ENCODE measurements at places on chromosomes 1 and 21.

- DNase-seq: no peak
Measured at GRCh38 chr1:202081992-202082391, 40.7 kb upstream of the GPR37L1 start.

GRCh38 chr1:4755864-4756504 is 101.6 kb downstream of the AJAP1 start:
- no peak for DNase-seq

DNA sequence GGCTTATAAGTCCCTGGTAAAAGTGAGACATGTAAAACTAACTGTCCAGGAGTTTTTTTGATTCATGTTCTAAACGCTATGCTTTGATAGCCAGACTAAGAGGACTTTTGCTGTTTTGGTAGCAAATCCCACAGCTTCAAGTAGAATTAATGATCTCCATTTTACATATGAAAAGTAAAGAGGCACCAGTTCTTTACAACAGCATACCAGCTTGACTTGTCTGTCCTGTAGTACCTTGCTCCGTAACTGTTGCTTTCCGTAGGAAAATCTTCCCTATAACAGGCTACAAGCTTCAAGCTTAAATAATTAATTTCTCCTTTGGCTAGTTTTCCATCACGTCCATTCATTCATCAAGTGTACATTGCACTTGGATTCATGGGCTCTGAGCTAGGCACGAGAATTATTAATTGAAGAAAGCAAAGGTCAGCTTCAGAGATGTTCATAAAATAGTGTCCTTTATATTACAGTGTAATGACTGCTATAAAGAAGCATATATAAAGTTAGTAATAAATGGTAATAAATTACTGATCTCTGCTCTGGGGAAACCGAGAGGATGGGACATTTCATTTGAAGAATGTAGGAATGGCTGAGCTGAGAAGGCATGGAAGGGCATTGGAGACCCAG is 29.2 kb downstream of the B3GALT5 start:
- no peak for DNase-seq

GRCh38 chr1:54716299-54717047 is 812 bp downstream of the TTC4 start:
- no peak for DNase-seq

All from lower leg skin (tissue), 4 donors.